ENCODE measurements at places on chromosomes 5 and 9. TPM values are rescaled to one million over a fixed set of nuclear protein-coding genes. Genes with fewer than 3 reads are reported as not detected.
A peak's percentile ranks its signal among the peaks of the same experiment; 100 is the strongest.

DNA sequence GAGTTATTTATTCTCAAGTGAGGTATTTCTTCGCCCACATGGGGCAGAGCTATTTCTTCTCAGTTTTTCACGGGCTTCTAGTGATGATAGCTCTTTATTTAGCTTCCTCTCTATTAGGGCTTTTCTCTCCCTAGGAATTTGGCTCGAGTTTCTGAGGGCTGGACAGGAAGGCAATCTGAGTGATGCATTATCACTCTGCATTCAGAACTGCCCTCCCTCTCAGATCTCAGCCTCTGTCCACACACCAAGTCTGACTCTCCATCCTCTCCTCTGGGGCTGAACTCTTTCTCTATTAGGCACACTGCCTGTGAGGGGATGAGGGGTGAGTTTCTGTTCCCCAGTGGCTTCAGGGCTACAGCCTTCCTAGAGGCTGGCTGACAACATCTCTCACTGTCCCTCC, 14.9 kb upstream of the SCAMP1 start:
- no peak for DNase-seq

GRCh38 chr5:95446560-95447221, 55.5 kb downstream of the FAM81B start:
- DNase-seq: no peak

DNA sequence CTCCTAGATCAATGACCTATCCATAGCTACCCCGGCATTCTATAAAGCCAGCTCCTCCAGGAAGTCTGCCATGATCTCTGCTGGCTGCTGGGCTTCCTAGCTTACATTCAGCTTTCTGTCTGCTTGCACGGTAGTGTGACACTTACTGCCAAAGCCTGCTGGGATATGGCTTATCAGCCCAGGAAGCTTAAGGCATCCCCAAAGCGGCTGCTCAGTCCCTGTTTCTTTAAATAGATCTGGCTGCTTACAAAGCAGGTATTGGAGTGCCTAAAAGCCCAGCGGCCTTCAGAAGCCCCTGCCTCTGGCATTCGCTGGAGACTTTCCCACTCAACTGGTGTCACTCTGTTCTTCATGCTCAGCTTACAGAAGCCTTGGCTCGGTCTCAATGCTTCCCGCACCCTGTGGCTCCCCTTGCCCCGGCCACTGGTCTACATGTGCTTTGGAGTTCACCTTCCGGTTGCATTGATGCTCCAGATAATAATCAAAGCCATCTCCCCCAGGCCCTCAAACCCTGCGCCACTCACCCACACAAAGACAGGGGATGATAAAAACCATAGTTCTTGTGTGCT, 31.3 kb upstream of the STRBP start:
- no peak for DNase-seq

- peak; percentile 52 for DNase-seq
These were observed at the start of gene ARL14EPL for GRCh38 chr5:116032094-116032517. Gene ARL14EPL (plus strand): TSS chr5:116032472. CDS start chr5:116051466, 18,994 bp downstream.

- no peak for DNase-seq
These were observed 1.6 kb downstream of the BICD2 start for GRCh38 chr9:92762781-92763708.

- peak; percentile 12 for DNase-seq
These were observed 145.4 kb downstream of the NMUR2 start for GRCh38 chr5:152259702-152260101.

- DNase-seq: no peak
These were observed 17.6 kb downstream of the SLCO6A1 start for GRCh38 chr5:102481054-102481715.

GRCh38 chr5:149492781-149493180, 58.5 kb downstream of the CSNK1A1 start:
- no peak for DNase-seq

- DNase-seq: peak; percentile 94
These were observed 84.6 kb downstream of the DAB2IP start for GRCh38 chr9:121735793-121736770.

GRCh38 chr5:154206311-154206710, 15.8 kb downstream of the GALNT10 start:
- no peak for DNase-seq

GRCh38 chr9:136944212-136944518, 373 bp downstream of the FBXW5 start:
- DNase-seq: no peak

- no peak for DNase-seq
These were observed 121.0 kb upstream of the RGS7BP start for GRCh38 chr5:64384765-64385164.

DNA sequence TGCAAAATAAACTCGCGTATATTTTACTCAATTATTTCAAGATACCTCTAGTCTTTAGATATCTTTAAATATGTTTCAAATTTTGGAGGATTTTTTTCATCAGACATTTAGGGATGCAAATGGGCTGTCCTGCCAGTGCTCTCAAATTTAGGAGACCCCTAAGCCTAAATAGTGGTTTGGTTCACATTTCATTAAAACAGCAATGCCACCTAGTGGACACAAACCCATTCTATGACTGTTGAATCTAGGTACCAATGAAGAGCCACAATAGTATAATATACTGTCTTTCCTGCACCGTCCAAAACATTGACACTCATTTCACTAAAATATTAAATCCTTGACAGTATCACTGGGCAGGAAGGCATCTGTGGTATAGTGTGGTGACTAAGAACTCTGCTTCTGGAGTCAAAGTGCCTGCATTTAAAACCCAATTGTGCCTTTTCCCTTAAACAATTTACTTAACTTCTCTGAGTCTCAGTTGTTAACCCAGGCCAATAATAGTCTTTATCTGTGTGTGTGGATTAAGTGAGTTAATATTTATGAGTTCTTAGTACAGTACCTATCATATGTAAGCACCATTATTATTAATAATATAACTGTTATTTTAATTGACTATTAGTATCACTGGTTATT, 148.0 kb downstream of the RORB start:
- no peak for DNase-seq

DNA sequence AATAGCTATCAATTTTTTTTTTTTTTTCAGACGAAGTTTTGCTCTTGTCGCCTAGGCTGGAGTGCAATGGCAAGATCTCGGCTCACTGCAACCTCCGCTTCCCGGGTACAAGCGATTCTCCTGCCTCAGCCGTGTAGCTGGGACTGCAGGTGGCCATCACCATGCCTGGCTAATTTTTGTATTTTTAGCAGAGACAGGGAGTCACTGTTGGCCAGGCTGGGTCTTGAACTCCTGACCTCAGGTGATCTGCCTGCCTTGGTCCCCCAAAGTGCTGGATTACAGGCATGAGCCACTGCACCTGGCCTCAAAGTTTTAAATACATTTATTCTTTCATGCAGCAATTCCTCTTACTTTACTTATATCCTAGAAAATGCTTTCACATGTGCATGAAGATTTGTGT, 17.6 kb downstream of the TRIM14 start:
- DNase-seq: no peak

GRCh38 chr9:102514541-102514940, 480.6 kb upstream of the CYLC2 start:
- DNase-seq: no peak

GRCh38 chr9:112520069-112520468, 33.4 kb downstream of the KIAA1958 start:
- no peak for DNase-seq

DNA sequence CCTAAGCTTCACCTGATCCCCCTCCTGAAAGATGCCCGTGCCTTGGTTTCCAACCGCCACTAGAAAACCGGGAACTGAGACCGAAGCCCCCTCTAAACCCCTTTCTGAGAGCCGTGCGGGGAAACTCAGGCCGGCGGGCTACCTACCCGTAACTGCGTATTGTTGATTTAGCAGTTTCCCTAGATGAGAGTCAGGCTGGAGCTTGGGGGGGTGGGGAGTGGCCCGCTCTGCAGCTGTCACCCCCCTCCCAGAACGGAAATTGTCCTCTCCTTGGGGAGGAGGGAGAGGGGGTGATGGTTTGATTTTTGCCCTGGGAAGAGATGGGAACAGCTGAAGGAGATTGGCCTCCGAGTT, 2.5 kb downstream of the CXXC5 start:
- DNase-seq: no peak

- DNase-seq: no peak
These were observed 8.4 kb downstream of the NELFB start for GRCh38 chr9:137263506-137263905.

DNA sequence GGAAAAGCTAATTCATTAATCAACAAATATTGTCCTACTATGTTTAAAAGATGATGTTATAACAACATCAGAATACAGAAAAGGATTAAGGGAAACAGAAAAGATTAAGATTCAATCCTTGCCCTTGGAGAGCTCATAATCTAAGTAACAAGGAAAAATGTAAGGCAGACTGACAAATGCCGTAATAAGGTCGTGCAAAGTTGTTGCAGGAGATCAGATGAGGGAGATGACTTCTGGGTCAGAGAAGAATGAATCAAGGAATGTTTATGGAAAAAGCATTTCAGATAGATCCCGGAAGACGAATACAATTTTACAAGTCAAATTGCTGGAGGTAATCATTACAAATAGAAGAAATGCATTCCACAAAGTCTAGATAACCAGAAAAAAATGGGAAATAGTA, 6.4 kb downstream of the ADAMTS6 start:
- no peak for DNase-seq

DNA sequence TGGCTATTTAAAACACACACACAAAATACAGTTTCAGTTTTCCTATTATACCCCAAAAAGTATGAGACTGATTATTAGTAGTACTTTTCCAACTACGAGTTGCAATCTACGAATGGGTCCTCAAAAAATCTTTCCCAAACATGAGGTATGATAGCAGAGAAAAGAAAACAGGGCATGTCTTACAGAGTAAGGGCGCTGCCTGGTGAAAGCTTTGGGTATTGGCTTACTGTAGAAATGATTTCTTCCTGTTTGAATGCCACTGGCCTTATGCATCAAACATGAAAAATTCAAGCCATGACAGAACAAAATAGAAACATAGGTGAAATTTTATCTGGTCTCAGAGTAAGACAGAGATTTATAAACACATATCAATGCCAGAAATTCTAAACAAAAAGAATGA, 448.0 kb downstream of the SPOCK1 start:
- DNase-seq: no peak

DNA sequence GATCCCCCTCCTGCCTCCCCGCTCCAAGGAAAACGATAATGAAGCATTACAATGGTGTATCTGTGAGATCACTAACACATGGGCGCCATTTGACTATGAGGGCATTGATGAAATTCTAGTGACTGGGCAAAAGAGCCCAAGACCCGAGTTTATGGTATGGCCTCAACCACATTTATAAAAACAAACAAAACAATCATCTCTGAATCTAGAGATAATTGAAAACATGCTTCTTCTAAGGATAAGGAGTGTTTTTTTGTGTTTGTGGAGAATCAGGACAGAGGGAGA, 100.9 kb upstream of the SEMA6A start:
- no peak for DNase-seq

DNA sequence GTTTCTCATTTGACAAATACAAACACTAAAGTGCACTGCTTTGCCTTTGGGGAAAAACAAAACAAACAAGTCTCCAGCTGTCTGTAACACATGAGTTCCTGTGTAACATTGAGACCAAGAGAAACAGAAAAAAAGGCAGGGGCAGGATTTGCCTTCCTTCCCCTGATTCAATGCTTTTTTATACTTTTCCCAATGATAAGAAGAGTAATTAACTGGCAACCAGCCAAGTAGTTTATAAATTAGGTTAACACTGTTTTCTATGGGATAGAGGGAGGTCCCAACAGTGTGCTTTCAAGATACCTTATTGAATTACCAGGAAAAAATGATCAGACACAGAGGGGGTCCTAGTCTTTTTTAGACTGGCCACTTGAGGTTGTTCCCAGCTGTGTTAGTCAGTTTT, 346.8 kb downstream of the TRIM36 start:
- DNase-seq: no peak

GRCh38 chr5:142063376-142063775, 45.2 kb upstream of the NDFIP1 start:
- DNase-seq: no peak

DNA sequence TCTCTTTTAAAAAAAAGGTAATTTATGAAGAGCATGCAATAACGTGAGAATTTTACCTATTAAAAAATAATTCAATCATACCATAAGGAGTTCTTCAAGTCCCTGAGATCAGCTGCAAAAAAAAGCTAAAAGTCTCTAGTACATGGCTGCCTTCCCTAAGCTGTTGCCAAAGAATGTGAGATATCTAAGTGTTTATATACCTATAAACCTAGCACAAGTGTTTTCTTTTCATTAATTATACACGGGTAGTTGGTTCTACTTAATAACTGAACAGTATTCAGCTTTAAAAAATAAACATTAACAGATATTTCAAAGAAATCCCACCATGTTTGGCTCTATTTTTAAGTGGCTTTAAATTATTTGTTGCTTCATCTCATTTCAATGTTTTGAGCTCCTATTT, 25.9 kb downstream of the FNBP1 start:
- DNase-seq: no peak

DNA sequence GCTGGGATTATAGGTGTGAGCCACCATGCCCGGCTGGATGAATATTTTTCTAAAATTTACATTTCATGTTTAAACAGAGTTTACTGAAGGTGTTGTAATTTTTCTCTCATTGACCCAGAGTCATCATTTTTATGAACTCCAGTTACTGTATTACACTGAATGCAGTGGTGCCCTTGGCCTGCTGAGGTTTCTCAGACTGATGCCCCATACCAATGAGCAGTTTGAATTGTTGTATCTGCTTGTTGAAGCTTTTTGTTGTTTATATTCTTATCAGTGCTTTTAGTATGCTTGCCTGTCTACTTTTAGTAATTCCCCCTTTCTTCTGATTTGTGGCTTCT, 29.9 kb downstream of the NFX1 start:
- no peak for DNase-seq

- no peak for DNase-seq
These were observed 13.6 kb downstream of the UBE2D2 start for GRCh38 chr5:139574641-139575312.

GRCh38 chr9:87950765-87951488, 23.4 kb downstream of the CDK20 start:
- no peak for DNase-seq

GRCh38 chr5:33964132-33964700, 20.3 kb downstream of the SLC45A2 start:
- no peak for DNase-seq

GRCh38 chr5:96080557-96080956, 118.9 kb upstream of the ELL2 start:
- no peak for DNase-seq

GRCh38 chr9:125280945-125281344, 19.3 kb downstream of the GAPVD1 start:
- no peak for DNase-seq

The STPG3 gene
- 0.31 TPM for total RNA-seq

The ORM2 gene
- not detected for total RNA-seq

The SV2C gene
- total RNA-seq: 0.88 TPM

The NR6A1 gene
- 0.91 TPM for total RNA-seq

The FRRS1L gene
- total RNA-seq: 4.8 TPM

The FOXD4L6 gene
- not detected for total RNA-seq

The CDX1 gene
- total RNA-seq: not detected

The MAP3K1 gene
- total RNA-seq: 9.0 TPM

The FCHO2 gene
- total RNA-seq: 22.8 TPM

The EEIG1 gene
- 28.2 TPM for total RNA-seq

The EGFLAM gene
- 3.4 TPM for total RNA-seq

The HSD17B3 gene
- 1.8 TPM for total RNA-seq

The LTC4S gene
- 21.8 TPM for total RNA-seq

The PCDHGA4 gene
- 5.8 TPM for total RNA-seq

The CFAP90 gene
- 0.33 TPM for total RNA-seq

The THG1L gene
- total RNA-seq: 11.6 TPM

The KIF20A gene
- 0.71 TPM for total RNA-seq

The FBP2 gene
- not detected for total RNA-seq

The SPINK5 gene
- total RNA-seq: 0.94 TPM
